Activated naive CD4-positive, alpha-beta T cell (primary cell): ENCODE measurements at places on chromosomes 3 and 15.

- DNase-seq: no peak
Measured at GRCh38 chr3:108133048-108133369, 42.2 kb upstream of the CD47 start.

- DNase-seq: no peak
Measured at GRCh38 chr15:32977506-32977905, 217.0 kb downstream of the FMN1 start.

GRCh38 chr3:80087767-80088166 is 320.0 kb upstream of the ROBO1 start:
- no peak for DNase-seq

DNA sequence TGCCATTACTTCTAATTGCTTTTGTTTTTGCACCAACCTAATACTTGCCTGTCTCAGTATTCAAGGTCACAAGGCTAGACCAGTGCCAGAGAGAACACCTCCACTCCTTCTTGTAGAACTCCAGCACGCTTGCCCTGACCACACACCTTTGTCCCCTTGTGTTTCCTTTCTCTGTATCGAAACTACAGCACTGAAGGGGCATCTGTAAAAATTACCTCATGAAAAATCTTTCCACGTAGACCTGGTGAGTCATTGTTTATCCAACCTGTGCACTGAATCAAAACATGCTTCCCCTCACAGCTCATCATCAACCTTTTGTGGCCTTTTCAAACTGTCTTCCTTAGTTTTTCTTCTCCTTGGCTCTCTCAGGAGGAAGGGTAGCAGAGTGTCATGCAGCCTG is 259.5 kb downstream of the THRB start:
- DNase-seq: no peak

- no peak for DNase-seq
Measured at GRCh38 chr3:133574260-133574881, 885 bp downstream of the CDV3 start.

DNA sequence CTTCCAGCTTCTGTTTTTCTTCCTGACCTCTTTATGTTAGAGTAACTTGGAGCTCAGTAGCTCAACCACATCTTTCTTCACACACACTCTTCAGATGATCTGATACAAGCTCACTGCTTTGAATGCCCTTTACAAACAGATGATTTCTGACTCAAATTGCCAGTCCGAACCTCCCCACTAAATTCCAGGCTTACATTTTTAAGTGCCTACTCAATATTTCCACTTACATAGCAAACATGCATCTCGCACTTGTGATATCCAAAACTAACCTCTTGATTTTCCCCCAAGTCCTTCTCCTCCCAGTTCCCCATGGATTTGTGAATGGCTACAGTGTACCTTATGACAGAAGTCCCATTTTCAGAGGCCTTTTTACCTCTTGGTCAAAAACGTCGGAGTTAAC is 139.1 kb downstream of the GBE1 start:
- no peak for DNase-seq

DNA sequence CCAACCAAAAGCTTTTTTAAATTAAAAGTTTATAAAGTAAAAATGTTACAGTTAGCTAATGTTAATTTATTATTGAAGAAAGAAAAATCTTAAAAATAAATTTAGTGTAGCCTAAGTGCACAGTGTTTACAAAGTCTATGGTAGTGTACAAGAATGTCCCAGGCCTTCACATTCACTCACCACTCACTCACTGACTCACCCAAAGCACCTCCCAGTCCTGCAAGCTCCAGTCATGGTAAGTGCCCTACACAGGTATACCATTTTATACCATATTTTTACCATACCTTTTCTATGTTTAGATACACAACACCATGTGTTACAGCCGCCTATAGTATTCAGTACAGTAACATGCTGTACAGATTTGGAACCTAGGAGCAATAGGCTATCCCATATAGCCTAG is 29.1 kb downstream of the SSR3 start:
- no peak for DNase-seq

- no peak for DNase-seq
Measured at GRCh38 chr3:9409981-9410854, 12.8 kb downstream of the SETD5 start.

DNA sequence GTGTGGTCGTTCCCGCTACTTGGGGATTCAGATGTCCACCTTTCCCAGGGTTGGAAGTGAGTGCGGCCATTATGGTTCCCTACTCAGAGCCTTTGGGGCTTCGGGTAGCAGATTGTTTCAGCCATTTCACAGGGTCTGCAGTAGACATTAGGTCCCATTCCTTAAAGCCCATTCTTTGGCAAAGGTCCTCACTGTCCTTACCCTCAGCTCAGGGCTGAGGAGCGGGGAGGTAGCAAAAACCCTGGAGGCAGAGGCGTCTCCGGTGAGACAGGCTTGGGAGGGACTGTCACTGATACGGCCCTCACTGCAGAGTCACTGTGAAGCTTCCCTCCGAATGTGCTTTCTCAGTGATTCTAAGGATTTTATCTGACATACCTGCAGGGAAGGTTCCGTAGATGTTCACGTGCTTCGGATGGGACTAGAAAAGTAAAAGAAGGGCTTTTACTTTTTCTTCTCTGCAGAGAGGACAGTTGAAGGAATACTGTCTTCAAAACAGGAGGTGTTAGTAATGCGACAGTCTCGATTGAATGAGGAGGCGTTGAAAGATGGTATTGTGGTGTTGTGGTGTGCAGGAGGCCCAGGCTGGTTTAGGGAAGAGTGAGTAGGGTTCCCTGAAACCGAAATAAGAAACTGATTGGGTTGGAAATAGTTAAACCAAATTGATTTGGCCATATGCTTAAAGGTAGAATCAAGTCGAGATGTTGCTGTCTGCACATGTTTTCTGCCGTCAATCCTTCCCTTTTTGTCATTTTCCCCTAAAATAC is 630 bp downstream of the ATP6V1A start:
- no peak for DNase-seq

GRCh38 chr3:183329543-183329942 is 76.5 kb downstream of the B3GNT5 start:
- DNase-seq: no peak

- DNase-seq: no peak
Measured at GRCh38 chr15:90264671-90265070, 801 bp upstream of the NGRN start.

DNA sequence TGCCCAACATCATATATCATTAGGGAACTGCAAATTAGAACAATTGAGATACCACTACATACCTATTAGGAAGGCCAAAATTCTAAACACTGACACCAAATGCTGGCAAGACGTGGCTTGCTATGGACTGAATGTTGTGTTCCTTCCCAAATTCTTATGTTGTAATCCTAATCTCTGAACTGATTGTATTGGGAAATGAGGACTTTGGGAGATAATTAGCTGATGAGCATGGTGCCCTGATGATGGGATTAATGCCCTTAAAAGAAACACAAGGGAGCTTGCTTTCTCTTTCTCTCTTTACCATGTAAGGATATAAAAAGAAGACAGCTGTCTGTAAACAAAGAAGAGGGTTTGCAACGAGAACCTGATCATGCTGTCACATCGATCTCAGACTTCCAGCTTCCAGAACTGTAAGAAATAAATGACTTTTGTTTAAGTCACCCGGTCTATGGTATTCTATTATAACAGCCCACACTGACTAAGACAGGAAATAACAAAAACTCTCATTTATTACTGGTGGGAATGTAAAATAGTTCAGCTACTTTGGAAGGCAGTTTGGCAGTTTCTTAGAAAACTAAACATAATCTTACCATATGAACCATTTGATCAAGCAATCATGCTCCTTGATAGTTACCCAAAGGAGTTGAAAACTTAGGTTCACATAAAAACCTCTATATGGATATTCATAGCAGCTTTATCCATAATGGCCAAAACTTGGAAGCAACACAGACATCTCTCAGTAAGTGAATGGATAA is 458.3 kb upstream of the CBLB start:
- no peak for DNase-seq

DNA sequence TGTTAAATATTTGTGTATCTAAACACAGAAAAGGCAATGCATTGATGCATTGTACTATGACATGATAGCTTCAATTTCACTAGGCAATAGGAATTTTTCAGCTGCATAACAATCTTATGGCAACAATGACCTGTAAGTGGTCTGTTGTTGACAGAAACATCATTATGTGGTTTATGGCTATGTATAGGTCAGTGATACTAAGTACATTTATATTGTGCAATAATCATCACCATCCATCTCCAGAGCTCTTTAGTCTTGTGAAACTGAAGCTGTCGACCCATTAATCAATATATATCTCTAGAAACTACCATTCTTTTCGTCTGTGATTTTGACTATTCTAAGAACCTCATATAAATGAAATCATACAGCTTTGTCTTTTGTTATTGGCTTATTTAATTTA is 200.1 kb upstream of the ZNF717 start:
- no peak for DNase-seq

- DNase-seq: no peak
Measured at GRCh38 chr3:110974902-110975301, 96.7 kb upstream of the NECTIN3 start.

- no peak for DNase-seq
Measured at GRCh38 chr3:132545471-132545870, 51.6 kb upstream of the ACKR4 start.

- DNase-seq: no peak
Measured at GRCh38 chr15:65426216-65426853, 3.6 kb upstream of the IGDCC4 start.

DNA sequence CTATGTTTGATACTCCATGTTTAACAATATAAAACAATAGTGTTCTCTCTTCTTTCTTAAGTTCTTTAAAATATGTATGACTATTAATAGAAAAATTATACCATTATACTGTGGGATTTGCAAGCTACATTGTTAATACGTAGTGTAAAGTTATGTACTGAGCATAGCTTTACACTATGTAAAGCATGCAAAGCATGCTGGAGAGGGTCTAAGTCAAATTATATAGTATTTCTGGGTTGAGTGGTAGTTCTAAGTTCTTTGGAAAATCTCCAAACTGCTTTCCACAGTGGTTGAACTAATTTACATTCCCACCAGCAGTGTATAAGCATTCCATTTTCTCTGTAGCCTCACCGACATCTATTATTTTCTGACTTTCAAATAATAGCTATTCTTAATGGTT is 253.0 kb downstream of the RAP2B start:
- DNase-seq: no peak

GRCh38 chr3:66425576-66426114 is 75.2 kb downstream of the LRIG1 start:
- DNase-seq: no peak

DNA sequence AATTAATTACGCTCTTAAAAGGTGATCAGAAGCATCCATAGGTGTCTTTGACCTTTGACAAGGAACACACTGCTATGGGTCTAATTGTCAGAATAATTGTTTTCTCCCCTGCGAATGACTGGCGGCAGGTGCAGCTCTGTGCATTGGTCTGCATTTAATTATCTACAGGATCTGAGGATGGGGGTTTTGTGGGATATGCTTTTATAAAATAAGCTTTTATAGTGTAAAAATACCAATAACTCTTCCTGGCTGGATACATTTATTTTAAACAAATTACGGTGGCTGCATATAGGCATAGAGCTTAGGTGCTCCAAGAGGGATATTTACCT is 201.6 kb upstream of the RGMA start:
- DNase-seq: no peak

DNA sequence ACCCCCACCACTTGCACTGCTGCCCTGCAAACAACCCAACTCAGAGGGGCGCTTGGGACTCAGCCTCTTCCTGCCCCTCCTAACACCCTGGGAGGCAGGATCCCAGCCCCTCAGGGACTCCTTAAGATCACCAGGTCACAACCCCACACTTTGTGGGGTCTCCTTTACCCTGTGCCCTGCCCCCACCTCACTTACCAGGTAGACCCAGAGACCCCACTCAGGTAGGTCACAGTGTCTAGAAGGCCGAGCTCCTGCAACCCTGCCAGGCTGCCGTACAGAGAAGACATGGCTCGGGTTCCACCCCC is 9.1 kb downstream of the PLA2G4F start:
- no peak for DNase-seq
